ENCODE measurements at places on chromosomes 12 and 14. TPM values are rescaled to one million over a fixed set of nuclear protein-coding genes. Genes with fewer than 3 reads are reported as not detected.

Gene APOLD1
- 1.8 TPM for total RNA-seq

Gene SRGAP1
- 2.1 TPM for total RNA-seq

Gene FOXN4
- total RNA-seq: not detected

Gene TPH2
- total RNA-seq: not detected

Gene LTBP2
- 0.42 TPM for total RNA-seq

Gene RAD9B
- total RNA-seq: 0.94 TPM

Gene DCN
- total RNA-seq: 1.3 TPM

Gene FAM161B
- total RNA-seq: 1.0 TPM

Gene IL23A
- total RNA-seq: 23.5 TPM

Gene CCDC175
- 0.84 TPM for total RNA-seq

Gene TTC5
- total RNA-seq: 7.0 TPM

Gene KLHL33
- total RNA-seq: 0.10 TPM

Gene LPAR5
- 4.1 TPM for total RNA-seq

Gene SERPINA6
- total RNA-seq: not detected

Gene HOXC6
- not detected for total RNA-seq

Gene KRT2
- total RNA-seq: 0.94 TPM

Gene SERPINA10
- not detected for total RNA-seq

Gene YEATS4
- total RNA-seq: 32.3 TPM

Gene SMIM41
- total RNA-seq: 0.42 TPM

Gene TEP1
- 17.3 TPM for total RNA-seq

Gene MPHOSPH9
- 93.6 TPM for total RNA-seq

Gene SSPN
- 0.10 TPM for total RNA-seq

Gene FAR2
- 7.0 TPM for total RNA-seq

Gene ABCD2
- total RNA-seq: 4.8 TPM

Gene CCDC60
- not detected for total RNA-seq

Gene GLIPR1
- 92.7 TPM for total RNA-seq

Gene B4GALNT1
- under 0.01 TPM for total RNA-seq

Gene TAS2R8
- total RNA-seq: 0.21 TPM

Gene EFCAB11
- 0.63 TPM for total RNA-seq

Gene PELI2
- 31.9 TPM for total RNA-seq

Gene CLEC14A
- not detected for total RNA-seq

Gene CRIP1
- total RNA-seq: 88.2 TPM

Gene FGF6
- total RNA-seq: not detected

Gene FAM186B
- total RNA-seq: 0.84 TPM

Gene GLI1
- 0.10 TPM for total RNA-seq

Gene APOF
- total RNA-seq: not detected

Gene GYS2
- total RNA-seq: not detected

Gene SCN8A
- total RNA-seq: 0.21 TPM

Gene CACNB3
- 0.63 TPM for total RNA-seq
